ENCODE measurements at places on chromosomes 7 and 10.

GRCh38 chr10:61594430-61594829 is 68.3 kb upstream of the CABCOCO1 start:
- no peak for DNase-seq

DNA sequence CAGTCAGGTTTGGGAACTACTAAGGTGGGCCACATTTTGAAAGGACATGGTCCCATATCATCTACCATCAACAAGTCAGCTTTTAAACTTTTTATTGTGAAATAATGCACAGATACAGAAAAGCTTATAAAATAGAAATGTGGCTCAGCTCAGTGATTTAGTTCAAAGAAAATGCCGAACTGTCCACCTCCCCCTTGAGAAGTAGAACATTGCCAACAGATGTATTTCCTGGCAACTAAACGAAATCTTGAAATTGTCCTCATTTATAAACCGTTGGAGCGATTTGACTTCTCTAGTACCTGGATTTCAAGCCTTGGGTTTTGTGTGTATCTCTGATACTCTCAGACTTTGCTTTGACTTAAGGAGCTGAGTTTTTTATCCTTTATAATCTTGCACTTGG is 32.7 kb upstream of the SMNDC1 start:
- DNase-seq = no peak

- no peak for DNase-seq
Measured at GRCh38 chr7:132643302-132643701, 67.0 kb upstream of the PLXNA4 start.

DNA sequence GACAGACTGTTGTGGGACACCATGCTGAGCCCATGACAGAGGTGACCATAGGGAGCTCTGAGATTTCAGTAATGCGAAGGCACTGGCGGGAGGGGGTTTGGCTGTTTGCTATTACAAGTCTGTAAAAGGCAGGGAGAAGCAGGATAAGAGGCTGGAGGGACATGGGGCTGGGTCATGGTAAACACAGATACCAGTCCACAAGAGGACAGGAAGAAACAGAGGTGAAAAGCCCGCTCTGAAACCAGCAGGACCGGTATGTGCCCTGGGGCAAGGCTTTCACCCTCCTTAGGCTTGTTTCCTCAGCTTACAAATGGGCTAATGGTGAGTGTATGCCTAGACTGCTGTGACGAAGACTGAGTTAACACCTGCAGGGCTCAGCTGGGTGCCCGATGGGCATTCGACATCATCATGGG is 34.1 kb downstream of the ANXA11 start:
- no peak for DNase-seq

GRCh38 chr7:116400522-116400921 is 99.0 kb upstream of the CAV2 start:
- DNase-seq = no peak

GRCh38 chr10:71522442-71523144 is 125.9 kb downstream of the CDH23 start:
- no peak for DNase-seq

- no peak for DNase-seq
Measured at GRCh38 chr7:54161621-54162020, 380.6 kb upstream of the VSTM2A start.

- DNase-seq = peak; percentile 87
Measured at GRCh38 chr7:7529328-7529727, 6.3 kb downstream of the COL28A1 start.

- DNase-seq = no peak
Measured at GRCh38 chr10:78278058-78278404, 244.4 kb downstream of the RPS24 start.

DNA sequence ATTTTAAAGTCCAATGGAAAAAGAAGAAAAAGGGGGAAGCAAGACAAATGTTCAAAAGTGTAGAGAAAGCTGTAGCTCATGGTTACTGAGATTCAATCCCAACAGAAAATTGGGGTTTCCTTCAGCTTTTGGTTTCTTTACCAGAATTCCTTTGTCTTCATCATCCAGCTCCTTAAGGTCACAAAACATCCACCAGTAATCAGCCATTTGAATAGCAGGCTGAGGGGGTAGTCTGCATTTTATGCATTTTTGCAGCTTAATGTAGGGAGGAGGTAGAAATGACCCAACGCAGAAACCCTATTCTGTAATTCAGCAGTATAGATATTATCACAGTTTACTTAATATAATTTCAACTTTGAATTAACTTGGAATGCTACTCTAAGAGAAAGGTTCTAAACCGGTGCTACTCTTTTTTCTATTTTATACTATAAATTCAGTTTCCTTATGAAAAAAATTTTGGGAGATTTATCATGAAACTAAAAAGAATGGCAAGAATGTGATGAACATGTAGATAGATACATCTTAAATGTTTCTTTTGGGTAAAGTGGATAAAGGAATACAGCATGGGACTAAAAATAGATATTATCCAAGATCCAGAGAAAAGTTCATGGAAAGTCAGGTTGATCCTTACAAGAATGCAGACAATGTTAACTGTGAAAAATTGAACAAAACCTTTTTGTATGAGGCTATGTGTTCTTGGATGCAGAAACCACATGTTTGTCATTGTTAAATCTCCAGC is 596.9 kb downstream of the PHTF2 start:
- no peak for DNase-seq

GRCh38 chr7:67955061-67955460 is 958.4 kb downstream of the TYW1 start:
- DNase-seq = no peak

GRCh38 chr10:77290528-77291155 is 347.0 kb downstream of the KCNMA1 start:
- no peak for DNase-seq

DNA sequence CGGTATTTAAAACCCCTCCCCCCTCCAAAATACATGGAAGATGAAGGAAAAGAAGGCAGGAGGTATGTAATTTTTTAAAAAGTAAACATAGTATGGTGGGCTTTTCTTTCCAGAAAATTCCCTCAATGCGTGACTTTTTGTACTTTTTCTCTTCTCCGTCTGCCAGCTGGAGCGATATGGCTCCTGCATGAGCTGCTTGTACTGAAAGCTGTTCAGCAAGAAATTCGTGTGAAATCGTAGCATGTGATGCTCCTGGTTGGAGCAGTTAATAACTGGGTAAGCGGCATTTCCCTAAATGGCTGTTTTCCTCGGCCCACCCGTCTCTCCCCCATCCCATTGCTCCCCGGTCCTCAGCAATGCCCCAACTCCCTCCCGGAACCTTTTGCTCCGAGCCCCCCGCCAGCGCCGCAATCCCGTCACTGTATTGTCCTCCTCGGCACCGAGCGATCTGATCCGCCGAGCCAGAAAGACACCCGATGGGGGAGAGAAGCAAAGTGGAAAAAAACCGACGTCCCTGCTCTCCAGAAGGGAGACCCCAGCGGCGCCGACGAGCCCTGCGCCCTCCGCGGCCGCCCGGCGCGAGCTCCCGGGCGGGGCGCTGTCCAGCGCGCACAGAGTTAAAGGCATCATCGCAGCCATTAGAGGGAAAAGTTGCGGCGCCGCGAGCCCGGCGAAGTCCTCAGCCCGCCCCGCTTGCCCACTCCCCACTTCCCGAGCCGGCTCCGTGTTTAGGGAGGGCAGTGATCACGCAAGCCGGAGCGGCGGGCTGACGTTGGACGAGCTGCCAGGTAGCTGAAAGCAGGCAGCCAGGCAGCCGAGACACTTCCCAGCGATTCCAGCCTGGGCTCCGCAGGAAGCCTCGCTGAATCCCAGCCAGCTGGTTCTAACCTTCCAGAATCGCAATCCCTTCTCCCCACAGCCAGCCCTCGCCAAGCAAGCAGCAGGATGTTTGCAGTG is at the start of gene VSTM2A:
Gene VSTM2A, plus strand, starts transcription at position 707 of the 957 bp plus-strand sequence. CDS start 356 bp downstream, outside the sequence.
- DNase-seq = peak; percentile 84

- no peak for DNase-seq
Measured at GRCh38 chr7:857661-858060, 18.7 kb upstream of the GET4 start.

DNA sequence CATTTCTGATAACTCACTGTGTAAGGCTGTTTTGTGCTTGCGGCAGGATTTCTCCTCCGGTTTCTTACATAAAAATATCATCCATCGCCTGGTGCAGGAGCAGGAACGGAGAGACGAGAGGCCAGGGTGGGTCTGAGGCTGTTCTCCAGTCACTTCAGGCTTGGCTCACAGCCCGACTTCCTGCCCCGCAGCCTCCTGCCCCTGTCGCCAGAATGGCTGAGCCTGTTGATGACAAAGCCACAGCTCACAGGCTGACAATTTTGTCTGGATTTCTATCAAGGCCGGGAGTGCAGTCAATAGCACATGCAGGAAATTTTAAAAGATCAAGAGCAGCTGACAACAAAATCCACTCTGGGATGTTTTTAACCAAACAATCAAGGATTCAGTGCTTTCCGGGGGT is 229.7 kb upstream of the ZNF32 start:
- DNase-seq = no peak

DNA sequence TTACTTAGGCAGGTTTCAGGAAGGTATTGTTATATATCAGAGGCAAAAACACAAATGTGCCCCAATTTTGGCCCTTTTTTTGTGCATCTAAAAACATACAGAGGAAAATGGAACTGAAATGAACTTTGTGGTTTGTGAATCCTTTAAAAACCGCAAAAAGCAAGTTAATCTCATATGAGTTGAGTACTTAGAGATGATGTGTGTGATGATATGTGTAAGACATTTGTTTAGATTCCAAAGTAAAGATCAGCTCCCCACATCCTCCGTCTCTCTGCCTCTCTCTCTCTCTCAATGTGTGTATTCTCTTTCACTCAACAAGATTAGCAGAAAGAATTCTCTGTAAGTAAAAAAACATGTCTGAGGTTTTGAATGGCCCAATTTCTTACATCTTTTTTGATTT is 201.9 kb downstream of the MALRD1 start:
- DNase-seq = no peak

DNA sequence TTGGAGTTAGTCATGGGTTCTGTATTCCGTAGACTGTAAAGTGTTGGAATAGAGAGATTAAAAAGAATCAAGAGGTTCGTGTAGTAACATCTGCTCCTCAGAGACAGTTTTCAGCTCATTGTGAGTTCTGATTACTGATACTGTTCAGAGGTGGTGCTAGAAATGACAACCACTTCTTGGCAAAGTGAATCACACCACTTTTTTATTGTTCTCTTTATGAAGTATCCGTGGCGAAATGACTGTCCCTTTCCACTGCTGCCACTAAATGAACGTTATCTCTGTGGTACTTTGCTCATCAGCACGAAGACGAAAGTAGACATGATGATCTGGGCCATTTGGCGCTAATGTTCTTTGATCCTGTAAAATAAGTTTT is 860 bp downstream of the RPP30 start:
- DNase-seq = no peak

- no peak for DNase-seq
Measured at GRCh38 chr7:156504687-156505545, 135.7 kb upstream of the RNF32 start.

- DNase-seq = no peak
Measured at GRCh38 chr10:59361663-59362143, 646 bp downstream of the FAM13C start.

GRCh38 chr10:58158806-58159205 is 108.9 kb downstream of the IPMK start:
- DNase-seq = no peak

GRCh38 chr10:71131096-71131495 is 81.3 kb upstream of the UNC5B start:
- DNase-seq = no peak

GRCh38 chr10:46325021-46325420 is 38.2 kb downstream of the ANTXRL start:
- DNase-seq = no peak

DNA sequence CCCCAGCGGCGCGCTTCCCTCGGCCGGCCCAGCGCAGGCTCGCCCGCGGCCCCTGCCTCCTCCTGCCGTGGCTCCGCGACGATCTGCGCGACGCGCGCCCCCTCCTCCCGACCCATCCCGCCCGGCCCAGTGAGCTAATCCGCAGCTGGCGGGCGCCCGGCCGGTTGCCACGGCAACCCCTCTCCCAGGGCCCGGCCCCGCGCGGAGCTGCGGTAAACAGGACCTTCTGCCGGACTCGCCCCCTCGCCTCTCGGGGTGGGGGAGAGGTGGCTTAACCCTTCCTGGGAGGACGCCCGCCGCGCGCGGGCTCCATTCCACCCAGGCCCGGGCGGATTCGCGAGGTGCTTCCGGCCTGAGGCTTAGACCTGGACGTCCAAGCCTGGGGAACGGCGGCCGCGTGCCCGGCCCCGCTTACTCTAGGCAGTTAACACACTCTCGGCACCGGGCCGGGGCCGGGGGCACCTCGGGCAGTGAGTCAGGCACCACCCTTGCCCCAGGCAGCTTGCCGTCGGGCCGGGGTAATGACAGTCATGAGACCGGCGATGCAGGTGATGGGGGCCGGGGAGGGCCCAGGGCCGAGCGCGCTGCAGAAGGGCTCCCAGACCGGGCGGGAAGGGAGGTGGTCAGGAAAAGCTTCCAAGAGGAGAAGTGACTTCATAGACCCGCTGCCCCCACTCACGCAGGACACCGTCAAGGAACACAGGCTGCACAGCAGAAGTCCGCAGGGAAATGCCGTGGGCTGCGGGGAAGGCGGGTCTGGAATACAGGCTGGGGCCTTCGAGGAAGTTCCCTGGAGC is at the start of gene DENND2A:
Gene DENND2A, minus strand, starts transcription at position 87 of the 797 bp plus-strand sequence. CDS start 38,416 bp downstream, outside the sequence.
- DNase-seq = peak; percentile 72

- no peak for DNase-seq
Measured at GRCh38 chr10:80518807-80519360, 18.8 kb upstream of the SH2D4B start.

GRCh38 chr7:16758631-16759611 is 5.4 kb downstream of the TSPAN13 start:
- no peak for DNase-seq

DNA sequence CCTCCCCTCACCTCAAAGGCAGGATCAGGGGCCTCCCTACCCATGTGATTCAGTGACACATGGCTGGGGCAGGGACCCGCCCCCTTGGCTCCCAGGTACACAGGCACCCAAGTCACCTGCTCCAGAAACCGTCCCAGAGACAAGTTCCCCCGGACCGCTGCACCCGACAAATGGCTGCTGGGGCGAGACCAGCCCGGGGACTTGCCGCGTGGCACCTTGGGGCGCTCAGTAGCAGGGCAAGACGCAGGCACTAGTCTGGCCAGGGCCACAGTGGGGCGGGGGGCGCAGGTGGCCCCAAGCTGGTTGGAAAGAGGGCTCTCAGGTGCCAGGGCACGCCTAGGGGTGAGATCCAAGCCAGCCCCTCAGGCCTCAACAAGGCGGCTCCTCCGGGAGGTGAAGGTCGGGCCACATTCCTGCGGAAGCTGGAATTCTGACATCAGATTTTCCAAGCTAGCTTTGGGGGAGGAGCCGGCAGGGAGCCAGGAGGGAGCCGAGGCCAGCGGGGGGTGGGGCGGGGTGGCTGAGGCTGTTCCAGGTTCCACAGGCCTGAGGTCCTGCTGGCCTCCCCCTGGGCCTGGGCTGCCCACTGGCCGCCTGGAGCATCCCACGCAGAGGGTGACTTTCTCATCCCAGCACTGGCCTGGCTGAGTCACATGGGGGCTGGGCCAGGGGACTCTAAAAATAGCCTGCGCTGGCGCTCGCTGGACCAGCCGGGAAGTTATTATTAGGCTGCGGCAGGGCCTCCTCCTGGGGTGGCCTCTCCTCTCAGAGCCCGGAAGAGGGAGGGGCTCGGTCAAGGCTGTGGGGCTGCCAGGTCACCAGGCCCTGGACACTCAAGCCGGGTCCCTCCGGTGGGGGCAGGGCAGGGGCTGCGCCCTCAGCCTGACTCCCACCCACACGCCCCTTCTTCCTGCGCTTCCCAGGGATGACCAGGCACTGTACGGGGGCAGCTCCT is 20.5 kb upstream of the INPP5A start:
- no peak for DNase-seq

Measured in COR-L47 (cell line).